GM23338 (cell line): ENCODE measurements at places on chromosomes 2 and 18.

DNA sequence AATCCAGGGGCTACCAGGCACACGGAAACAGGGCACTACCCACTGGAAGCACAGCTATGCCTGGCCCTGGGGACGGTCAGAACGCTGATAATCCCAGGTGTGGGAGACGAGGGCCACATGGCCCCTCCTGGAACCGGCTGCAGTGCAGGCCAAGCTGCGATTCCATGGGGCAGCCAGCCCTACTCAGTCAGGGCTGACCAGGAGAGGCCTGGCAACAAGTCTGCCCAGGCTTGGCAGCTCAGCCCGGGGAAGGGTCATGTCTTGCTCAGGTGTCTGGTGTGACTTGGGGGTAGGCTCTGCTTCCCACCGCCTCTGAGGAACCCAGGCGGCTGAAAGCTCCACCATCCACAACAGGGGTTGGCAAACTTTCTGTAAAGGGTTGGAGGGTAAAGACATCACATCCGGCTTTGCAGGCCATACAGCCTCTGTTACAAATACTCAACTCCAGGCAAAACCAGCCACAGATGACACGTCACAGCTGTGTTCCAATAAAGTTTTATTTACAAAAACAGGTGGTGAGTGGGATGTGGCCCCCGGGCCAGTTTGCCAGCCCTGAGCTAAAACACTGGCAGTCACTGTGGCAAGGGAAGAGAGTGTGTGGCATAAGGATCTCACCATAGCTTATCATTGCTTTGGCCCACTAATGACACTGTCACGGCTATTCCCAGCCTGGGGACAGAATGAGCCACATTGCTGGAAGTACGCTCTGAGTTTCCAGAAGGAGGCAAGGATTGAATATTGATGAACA, 85.2 kb downstream of the NDUFA10 start:
- no peak for DNase-seq

- no peak for DNase-seq
These were observed 17.4 kb downstream of the ARL4C start for GRCh38 chr2:234479465-234479864.

- no peak for DNase-seq
These were observed 35.6 kb downstream of the RPE start for GRCh38 chr2:210038078-210038477.

DNA sequence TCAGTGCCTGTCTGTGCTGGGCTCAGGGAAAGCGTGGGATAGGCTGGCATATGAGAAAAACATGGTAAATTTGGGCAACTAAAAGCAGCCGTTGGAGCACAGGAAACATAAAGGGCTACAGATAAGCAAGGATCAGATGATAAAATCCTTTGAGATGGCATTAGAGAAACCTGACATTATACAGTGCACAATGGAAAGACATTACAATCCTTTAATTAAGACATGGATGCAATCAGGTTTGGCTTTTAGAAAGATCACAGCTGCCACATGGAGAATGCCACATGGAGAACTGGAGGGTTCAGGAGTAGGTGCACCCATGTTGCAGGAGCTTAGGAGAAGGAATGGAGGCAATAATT, 117.3 kb downstream of the CDC42EP3 start:
- no peak for DNase-seq
